Thymus (tissue), 14 donors: ENCODE measurements at places on chromosomes 5 and 9.

DNA sequence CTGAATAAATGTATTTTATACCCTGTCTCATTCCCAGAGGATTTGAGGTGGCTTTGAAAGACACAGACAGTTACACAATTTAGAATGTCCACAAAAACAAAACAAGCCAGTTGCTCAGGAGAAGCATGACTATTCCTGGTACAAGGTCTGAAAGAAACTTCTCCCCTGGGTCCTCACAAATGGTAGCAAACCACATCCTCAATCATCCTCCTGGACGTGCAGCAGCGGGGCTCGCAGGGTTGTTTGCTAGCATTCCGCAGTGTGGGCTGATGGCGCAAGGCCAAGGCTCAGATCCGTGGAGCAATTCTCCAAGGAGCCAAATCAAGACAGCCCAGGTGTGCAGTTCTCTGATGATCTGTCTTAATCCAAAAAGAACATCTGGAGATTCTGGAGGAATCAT lies 210.3 kb downstream of the ACTL7B start:
- DNase-seq, result no peak

- DNase-seq, result no peak
Measured at GRCh38 chr5:76689321-76690036, 26.4 kb upstream of the F2R start.

- DNase-seq, result no peak
Measured at GRCh38 chr9:125908136-125908535, 161.0 kb downstream of the PBX3 start.

- no peak for DNase-seq
Measured at GRCh38 chr5:176530983-176531901, 6.0 kb downstream of the RNF44 start.

GRCh38 chr5:114727358-114727757 lies 365.5 kb downstream of the KCNN2 start:
- DNase-seq, result no peak

DNA sequence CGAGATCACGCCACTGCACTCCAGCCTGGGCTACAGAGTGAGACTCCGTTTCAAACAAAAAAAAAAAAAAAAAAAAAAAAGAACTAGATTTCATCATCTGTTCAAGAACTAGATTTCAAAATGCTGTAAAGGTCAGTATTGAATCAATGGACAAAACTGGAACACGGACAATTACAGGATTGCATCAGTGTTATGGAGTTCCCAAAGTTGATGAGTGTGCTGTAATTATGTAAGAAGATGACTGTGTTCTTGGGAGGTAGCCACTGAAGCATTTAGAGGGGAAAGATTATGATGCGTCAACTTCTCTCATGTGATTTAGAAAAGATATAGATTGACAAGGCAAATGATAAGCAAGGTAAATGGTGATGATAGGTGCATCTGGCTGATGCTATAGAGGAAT lies 6.5 kb downstream of the FAM240B start:
- no peak for DNase-seq

GRCh38 chr5:146574713-146575112 lies 58.7 kb upstream of the GPR151 start:
- DNase-seq, result no peak

DNA sequence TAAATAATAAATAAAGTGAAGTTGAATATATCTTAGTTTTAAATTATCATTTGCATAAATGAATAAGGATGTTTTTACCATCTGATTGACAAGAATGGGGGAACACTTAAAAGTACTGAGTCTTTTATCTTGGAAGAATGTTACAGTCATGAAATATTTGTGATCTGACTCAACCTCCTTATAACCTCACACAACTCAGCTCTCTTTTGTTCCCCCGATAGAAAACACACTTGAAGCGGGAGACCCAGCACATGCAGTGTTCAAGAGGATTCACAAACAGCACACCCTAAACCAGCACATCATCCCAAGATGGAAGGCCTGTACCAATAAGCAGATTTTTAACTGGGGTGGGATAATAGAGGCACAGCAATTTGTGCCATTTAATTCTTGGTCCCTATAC lies 15.5 kb downstream of the BAAT start:
- DNase-seq, result no peak

DNA sequence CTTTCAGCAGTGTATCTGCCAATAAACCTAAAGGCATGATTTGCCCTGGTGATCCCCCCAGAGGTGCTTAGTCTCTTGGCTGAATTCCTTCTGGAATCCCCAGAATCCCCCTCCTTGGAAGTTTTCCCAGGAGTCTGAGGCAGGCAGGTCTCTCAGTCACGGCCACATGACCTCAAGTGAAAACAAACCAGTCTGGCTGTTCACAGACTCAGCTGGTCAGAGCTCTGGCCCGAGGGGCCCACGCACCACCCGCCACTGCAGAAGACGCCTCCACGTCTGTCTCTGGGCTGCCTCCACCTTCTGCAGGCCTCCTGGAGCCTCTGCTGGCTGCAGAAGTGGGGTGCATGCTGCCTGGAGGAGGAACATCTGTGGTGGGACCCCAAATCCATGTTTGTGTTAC lies 52.5 kb downstream of the HRH2 start:
- no peak for DNase-seq

DNA sequence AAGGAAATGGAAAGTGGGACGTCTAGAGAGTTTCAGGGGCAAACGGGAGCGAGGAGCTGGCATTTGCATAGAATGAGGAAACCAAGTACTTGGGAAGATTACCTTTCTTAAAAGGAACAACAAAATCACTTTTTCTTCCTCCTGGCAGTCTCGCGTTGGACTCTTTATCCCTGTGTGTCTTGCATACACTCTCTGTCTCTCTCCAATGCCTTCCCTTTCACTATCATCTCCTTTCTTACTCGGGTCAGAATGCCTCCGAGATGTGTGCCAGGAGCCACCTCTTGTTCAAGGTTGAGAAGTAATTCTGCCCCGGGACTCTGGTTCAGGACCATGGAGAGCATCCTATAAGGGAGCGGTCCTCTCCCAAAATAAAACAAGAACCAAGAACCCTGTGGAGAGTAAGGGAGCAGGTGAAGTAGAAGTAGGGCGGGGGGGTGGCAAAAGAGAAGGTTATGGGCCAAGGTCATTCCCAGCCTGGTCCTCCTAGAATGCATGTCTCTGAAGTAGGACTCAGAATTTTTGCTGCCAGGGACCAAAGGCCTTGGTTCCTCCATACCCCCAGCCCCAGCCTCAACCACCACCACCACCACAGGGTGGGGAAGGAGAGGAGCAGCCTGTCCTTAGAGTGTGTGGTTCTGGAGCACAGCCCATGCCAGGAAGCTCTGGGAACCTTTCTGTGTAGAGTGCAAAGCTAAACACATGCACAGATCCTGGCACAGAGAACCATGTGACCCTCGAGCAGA lies 72.1 kb upstream of the ARAP3 start:
- DNase-seq, result peak; percentile 32

- no peak for DNase-seq
Measured at GRCh38 chr9:115888131-115888530, 265.5 kb upstream of the PAPPA start.

GRCh38 chr5:58080573-58080972 lies 379.3 kb downstream of the PLK2 start:
- DNase-seq, result no peak

GRCh38 chr5:154218786-154219185 lies 28.3 kb downstream of the GALNT10 start:
- no peak for DNase-seq

DNA sequence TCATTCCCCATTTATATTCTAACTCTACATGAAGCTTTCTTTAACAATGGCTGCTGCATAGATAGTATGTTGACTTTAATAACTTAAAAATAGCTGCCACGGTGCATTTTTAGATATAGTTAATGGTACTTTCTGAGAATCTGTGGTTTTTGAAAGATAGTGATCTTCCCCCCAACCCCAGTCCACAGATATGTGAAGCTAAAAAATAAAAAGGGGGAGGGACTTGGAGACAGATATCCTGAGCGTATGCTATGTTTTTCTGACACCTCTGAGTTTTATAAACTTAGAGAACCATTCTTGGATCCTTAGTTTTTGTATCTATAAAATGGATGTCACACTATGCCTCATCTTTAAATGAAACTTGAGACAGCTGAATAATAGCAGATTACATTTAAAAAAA lies 120.5 kb downstream of the SNX18 start:
- DNase-seq, result no peak

GRCh38 chr5:176366232-176366894 lies 1.1 kb downstream of the ARL10 start:
- DNase-seq, result no peak

DNA sequence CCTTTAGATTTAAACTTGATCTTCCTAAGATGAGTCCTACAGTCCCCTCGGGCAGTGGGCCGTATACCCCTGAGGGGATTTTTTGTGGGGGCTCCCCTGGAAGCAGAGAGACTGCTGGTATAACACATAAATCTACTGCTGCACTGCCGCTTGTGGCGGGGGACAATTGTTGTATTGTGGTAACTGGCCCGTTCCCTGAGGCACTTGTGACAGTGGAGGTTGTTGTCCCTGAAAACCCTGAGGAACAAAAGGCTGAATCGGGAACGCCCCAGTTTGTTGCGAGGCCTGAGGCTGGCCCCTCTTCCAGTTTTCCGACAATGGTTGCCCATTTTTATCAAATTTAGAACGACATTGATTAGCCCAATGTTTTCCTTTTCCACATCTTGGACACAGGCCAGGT lies 4.7 kb upstream of the TMEM141 start:
- no peak for DNase-seq

- DNase-seq, result peak; percentile 63
Measured at GRCh38 chr5:68406767-68407241, 191.2 kb downstream of the PIK3R1 start.

DNA sequence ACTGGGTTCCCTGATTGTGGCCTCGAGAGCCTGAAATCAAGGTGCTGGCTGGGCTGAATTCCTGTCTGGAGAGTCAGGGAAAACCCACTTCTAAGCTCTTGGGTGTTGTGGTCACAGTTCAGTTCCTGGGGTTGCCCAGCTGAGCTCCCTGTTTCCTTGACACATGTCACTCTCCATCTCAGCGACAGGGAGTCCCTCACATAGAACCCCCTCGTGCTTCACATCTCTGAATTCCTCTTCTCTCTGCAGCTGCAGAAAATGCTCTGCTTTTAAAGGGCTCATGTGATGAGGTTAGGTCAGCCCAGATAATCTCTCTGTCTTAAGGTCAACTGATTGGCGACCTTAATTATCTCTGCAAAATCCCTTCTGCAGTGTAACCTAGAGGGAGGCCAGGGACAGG lies 53.5 kb upstream of the NFIL3 start:
- DNase-seq, result no peak

GRCh38 chr5:55445791-55446190 lies 89.0 kb downstream of the PLPP1 start:
- no peak for DNase-seq

GRCh38 chr5:110255194-110255593 lies 471.3 kb downstream of the TMEM232 start:
- DNase-seq, result no peak

DNA sequence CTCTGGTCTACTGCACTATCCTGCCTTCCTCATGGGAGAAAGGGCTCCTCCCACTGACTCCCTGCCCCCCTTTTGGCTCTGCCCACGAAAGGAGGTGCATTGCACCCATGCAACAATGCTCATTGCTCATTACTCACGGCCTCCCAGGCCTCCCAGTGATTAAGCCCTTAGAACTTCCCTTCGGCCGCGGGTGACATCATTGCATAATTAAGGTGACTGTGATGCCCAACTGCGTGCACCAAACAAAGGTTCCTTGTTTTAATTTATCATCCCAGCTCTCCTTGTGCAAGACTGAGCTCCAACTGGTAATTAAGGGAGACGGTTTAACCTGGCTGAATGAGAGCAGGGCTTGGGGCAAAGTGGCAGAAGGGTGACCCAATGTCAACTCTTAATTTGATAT lies 180.4 kb downstream of the GAS1 start:
- DNase-seq, result no peak

GRCh38 chr5:30040488-30041118 lies 1152.9 kb upstream of the CDH6 start:
- peak; percentile 10 for DNase-seq

- no peak for DNase-seq
Measured at GRCh38 chr5:143172739-143173138, 230.7 kb downstream of the NR3C1 start.

DNA sequence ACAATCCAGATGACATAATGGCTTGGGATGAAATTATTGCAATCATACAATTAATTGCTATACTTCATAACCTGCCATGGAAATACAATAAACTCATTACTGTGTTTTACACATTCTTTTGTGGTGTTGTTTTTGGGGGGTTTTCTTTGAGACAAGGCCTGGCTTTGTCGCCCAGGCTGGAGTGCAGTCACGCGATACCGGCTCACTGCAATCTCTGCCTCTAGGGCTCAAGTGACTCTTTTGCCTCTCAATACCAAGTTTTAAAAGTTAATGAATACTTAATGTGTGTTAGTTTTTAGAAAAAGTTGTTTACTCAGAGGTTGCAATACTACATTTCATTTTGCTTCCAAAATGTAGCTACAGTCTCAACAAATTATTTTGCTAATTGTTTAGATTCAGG lies 598.4 kb downstream of the CHSY3 start:
- DNase-seq, result no peak

DNA sequence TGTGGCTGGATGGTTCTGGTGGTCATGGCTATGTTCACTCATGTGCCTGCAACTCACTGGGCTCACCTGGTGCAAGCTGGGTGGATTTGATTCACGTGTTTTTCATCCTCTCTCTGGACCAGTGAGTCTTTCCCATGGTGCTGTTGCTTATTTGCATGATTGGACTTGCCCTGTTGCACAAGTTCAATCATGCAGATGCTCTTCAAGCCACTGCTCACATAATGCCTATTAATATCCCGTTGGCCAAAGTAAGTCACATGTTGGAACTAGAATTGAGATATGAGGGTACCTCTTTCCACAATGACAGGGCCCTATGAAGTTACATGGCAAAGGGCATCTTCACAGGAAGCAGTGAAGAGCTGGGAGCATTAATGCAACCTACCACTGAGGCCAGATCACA lies 26.5 kb upstream of the MROH2B start:
- no peak for DNase-seq

- DNase-seq, result no peak
Measured at GRCh38 chr9:8251566-8251965, 452.0 kb upstream of the DMAC1 start.

- no peak for DNase-seq
Measured at GRCh38 chr9:98902925-98903324, 40.8 kb upstream of the COL15A1 start.
